ENCODE measurements at places on chromosomes 7 and 10. TPM values are rescaled to one million over a fixed set of nuclear protein-coding genes. Genes with fewer than 3 reads are reported as not detected.
A peak's percentile ranks its signal among the peaks of the same experiment; 100 is the strongest.

MSMB gene
- not detected for total RNA-seq

GPR15LG gene
- total RNA-seq = not detected

DNA sequence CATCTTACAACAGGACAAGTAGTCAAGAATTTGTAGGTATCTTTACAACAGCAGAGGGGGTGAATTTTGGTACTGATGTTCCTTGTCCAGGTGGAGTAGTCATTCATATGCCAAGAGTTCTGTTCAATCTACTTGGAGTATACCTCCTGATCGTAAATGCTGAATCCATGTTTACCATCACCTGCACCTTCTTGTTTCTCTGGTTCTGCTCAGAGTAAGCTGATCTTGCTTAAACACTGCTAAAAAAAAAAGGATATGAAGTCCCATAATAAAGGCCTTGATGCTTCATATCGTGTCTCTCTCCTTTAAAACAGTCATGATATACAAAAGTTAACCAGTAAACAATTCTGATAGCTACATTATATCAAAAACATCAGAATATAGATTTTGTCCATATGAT is 45.3 kb upstream of the FOXP2 start:
- DNase-seq = no peak

DNA sequence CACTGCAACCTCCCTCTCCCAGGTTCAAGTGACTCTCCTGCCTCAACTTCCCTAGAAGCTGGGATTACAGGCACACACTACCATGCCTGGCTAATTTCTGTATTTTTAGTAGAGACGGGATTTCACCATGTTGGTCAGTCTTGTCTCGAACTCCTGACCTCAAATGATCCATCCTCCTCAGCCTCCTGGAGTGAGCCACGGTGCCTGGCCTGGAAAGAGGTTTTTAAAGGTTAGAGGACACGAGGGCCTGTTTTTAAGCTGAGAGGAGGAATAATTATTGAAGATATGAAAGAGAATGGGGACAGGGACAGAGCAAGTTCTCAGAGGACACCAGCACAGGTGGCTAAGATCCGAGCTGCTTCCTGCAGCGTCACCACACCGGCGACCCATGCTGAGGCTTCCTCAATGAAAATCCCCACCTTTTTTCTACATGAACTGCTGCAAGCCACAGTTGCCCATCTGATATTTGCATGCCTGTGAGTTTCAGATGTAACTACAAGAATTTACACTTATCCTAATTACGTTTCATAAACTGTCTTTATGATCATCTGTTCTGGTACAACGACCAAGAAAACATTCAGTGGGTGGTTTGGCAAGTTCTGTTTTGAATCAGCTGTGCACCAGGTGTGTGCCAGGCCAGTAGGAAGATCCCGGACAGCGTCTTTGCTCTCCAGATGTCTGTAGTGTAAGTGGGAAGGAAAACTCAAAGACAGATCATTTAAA is 76.0 kb downstream of the HIP1 start:
- peak; percentile 24 for DNase-seq

DNA sequence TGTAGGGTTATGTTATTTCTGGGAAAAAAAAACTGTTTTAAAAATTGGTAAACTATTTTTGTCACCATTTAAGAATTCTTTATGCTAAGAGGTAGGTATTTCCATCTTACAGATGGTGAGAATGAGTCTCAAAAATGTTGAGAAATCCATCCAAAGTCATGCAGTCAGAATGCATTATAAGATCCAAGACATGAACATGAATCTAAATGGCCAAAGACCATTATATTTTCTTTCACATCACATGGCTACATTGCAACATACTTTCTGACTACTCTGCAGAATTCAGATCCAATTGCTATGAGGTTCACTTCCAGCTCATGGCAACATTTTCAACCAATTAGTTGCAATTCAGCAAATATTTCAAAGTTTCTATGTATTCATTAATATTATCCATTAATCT is 181.2 kb downstream of the TWIST1 start:
- DNase-seq = no peak

CADPS2 gene
- total RNA-seq = not detected

DNA sequence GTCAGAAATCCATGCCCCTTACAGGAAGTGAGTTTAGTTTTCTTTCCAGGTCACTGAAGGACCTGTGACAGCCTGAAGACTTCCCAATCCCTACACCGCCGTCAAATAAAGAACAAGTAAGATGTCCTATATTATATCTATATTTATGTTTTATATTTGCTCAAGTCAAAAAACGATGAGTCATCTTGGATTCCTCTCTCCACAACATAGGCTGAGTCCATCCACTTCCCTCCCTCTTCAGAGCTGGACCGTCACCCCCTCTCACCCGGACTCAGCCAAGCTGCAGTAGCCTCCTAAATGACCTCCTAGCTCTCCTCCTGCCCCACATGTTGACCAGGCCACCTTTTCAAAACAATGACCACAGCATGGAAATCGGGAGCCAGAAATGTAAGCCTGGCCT is 53.5 kb downstream of the GLI3 start:
- no peak for DNase-seq

GRCh38 chr7:16063221-16063620 is 358.1 kb downstream of the CRPPA start:
- DNase-seq = no peak

- no peak for DNase-seq
These were observed 760.2 kb downstream of the GRID1 start for GRCh38 chr10:85606401-85606800.

ADGRA1 gene
- total RNA-seq = not detected

NUDT13 gene
- 1.0 TPM for total RNA-seq

DNA sequence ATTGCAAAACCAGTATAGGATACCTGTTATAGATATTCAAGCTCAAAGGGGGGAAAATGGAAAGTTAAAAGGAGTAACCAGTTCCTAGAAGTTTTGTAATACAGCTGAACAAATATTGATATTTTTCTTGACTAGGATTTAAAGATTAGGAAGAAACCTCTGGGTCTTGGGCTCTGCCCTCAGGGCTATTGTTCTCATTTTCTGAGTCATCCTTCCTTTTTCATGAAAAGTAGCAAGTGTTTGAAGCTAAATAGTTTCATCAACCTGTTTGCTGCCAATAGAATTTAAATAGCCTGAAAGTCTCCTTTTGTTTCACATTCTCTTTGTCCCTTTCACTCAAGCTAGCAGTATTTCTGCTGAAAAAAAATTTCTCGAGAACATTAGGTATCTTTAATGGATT is 1061.1 kb upstream of the GHITM start:
- DNase-seq = no peak

- no peak for DNase-seq
These were observed 62.5 kb downstream of the BPGM start for GRCh38 chr7:134709197-134709596.

DNA sequence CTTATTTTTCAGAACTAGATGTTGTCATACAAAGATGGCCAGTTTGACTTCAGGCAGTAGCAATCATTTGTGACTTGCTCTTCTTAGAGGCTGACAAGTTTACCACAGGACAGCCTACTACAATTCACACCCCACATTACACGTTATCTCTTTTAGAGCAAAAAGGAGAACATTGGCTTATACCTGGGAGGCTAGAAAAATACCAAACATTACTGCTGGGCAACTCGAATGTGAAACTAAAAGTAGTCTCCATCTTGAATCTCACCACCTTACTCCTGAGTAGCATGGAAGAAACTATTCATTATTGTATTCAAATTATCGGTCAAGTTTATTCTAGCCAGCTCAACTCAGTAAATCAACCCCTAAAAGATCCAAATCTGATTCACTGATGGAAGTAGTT is 90.7 kb upstream of the TMEM26 start:
- DNase-seq = no peak

DNA sequence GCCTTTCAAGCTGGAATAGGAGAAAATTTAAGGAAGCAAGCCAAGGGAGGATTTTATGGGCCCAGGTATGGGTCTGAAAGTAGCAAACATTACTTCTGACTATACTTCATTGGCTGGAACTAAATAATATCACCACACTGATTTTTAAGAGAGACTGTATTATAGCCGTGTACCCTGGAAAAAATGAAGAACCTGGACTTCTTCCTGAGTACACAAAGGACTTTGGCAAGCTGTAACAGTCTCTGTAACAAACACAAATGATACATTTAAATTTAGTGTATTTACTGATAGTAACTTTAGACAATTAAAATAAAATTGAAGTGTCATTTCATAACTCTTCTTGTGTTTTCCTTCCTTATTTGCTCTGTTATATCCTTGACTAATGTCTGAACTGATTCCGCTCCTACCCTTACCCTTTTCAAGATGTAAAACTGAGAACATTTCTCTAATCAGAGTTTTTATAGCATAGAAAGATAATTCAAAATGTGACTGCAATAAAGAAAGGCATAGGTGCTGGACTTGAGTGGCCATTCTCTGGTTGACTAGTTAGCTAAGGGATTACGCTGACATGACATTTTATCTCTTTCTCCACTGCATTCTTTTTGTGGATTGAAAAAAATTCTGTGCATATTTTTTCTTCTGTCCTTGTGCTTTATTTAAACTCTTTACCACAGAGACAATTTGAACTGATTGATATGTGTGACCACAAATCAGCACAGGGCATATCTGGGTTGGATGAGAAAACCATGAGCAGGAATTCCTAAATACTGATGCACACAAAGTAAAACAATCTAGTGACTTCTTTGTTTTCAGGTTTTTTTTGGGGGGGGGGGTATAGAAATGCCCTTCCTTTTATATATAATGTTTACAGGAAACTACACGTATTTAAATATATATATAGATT is 349.7 kb downstream of the MDFIC start:
- DNase-seq = no peak

NKX2-3 gene
- not detected for total RNA-seq

CNTNAP2 gene
- total RNA-seq = not detected

RARRES2 gene
- total RNA-seq = not detected

DNA sequence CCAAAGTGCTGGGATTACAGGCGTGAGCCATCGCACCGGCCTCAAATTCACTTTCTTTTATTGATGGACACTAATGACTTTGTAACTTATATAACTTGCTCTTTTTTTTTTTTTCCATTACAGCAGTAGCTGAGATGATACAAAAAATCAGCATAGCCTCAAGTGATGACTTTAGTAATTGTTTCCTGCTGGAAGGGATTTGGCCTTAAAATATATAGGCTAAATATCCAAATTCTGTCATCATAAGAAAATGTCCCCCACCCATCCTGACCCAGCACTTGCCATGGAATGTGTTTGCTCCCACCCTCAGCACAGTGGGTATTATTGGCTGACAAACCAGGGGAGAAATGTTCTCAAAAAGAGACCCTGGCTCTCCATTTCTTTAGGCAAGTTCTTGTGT is 1264.1 kb upstream of the AUTS2 start:
- DNase-seq = no peak

All from activated CD4-positive, alpha-beta memory T cell treated with anti-CD3 and anti-CD28 coated beads for 36 hours (primary cell).